ENCODE measurements at places on chromosomes 12 and 14.

- DNase-seq = no peak
Measured at GRCh38 chr14:92252323-92252722, 70.6 kb upstream of the SLC24A4 start.

DNA sequence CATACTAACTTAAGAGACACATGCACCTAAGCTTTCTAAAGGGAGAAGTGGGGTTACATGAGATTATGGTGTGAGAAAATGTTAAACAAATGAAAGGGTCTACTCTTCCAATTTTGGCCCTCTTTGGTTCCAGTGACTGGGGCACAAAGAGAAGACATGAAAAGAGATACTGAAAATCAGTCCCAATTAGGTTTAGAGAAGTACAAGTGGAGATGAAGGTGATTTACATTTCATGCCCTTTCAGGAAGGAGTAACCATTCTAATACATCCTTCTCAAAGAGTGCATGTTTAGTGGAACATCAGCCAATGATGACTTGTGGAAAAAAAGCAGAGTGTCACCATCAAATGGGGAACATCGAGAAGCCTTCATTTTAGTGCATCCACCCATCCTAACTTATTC, 14.4 kb downstream of the MGP start:
- no peak for DNase-seq

DNA sequence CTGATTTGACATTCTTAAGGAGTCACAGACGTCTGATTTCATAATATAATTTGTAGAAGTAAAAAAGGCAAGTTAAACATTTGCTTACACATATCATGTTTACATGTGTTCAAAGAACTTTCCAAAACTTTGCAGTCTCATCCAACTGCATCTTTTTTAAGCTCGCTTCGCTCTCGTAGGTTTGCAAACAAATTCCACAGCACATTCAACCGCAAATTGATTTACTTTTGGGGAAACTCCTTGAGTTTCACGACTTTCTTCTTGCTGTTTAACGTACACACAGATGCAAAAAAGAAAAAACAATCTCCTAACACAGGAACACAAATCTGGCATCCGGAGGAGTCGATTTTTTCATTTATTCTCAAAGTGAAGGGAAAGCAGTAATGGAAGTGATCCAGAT, 1149.5 kb downstream of the VRK1 start:
- DNase-seq = no peak

GRCh38 chr12:9725213-9725870, 7.6 kb downstream of the CLECL1 start:
- no peak for DNase-seq

DNA sequence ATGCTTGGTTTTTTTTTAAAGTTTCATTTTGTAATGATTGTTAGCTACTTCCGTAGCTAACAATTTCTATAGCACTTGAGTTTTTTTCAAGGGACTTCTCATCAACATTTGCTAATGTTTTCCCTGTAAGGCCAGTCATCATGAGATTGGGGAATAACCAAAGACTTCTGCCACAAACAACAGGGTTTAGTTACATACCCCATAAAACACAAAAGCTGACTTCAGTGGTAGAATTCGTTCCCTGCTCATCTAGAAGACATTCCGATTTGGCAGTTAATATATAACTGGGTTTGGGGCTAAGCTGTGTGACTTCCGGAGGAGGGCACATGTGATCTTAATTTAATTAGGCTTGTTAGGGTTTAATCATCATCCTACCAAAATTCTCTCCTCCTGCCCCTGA, 22.9 kb downstream of the EGLN3 start:
- no peak for DNase-seq

DNA sequence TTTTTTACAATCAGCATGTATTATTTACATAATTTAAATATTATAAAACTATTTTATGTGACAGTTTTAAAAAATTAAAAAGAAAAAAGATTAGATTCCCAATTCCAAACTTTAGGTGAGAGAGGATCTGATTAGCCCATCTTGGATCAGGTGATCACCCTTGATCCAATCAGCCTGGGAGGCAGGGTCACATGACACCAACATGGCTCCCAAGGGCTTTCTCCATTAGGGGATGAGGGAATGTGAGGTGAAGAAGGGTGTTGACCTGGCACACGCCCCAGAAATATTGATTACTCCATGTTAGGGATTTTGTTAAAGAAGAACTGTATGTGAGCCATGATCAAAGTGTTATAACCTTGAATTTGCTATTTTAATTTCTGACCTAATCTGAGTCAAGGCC, 225.4 kb downstream of the RBM19 start:
- DNase-seq = no peak

GRCh38 chr14:92004062-92004461, 35.8 kb downstream of the TRIP11 start:
- DNase-seq = no peak

GRCh38 chr14:54209511-54210250, 187.1 kb upstream of the CDKN3 start:
- DNase-seq = no peak

DNA sequence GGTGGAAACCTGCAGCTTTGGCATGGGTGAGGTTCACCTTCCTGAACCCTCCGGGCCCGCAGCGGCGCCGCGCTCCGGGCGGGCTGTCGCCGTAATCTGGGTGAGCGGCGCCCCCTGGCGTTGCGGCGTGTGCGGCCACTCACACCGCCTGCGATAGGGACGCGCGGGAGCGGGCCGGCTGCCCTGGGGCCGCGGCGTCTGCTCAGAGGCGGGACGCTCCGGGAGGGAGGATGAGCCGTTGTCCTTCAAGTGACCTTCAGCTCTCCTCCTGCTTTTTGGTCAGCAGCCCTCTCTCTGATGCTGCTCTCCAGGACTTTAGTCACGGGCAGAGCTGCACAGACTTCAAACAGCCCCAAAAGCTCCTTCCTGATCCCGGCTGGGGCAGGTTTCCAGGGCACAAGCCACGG, 211.7 kb upstream of the FKBP4 start:
- no peak for DNase-seq

DNA sequence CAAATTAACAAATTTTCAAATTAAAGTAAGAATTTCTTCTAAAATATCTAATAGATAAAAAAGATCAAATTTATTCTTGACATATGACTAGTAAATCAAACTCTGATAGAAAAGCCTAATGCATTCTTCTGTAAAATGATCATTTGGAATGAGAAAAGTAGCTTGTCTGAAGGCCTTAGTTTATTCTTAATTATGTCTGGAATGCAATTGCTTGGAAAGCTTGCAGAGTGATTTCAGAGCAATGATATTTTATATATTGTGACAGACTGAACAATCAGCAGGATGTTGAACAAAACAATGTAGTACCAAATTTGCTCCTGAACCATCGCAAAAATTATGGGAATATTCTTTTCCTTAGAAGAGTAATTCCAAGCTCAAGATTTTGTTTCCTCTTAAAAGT, 789.6 kb upstream of the NOVA1 start:
- DNase-seq = no peak

GRCh38 chr14:63241096-63241495, 36.9 kb downstream of the RHOJ start:
- DNase-seq = no peak

- DNase-seq = no peak
Measured at GRCh38 chr12:80679346-80680131, 27.9 kb upstream of the MYF6 start.

GRCh38 chr12:54207539-54208294, 18.9 kb upstream of the SMUG1 start:
- peak; percentile 72 for DNase-seq

GRCh38 chr12:13790317-13790716, 191.1 kb downstream of the GRIN2B start:
- DNase-seq = no peak

DNA sequence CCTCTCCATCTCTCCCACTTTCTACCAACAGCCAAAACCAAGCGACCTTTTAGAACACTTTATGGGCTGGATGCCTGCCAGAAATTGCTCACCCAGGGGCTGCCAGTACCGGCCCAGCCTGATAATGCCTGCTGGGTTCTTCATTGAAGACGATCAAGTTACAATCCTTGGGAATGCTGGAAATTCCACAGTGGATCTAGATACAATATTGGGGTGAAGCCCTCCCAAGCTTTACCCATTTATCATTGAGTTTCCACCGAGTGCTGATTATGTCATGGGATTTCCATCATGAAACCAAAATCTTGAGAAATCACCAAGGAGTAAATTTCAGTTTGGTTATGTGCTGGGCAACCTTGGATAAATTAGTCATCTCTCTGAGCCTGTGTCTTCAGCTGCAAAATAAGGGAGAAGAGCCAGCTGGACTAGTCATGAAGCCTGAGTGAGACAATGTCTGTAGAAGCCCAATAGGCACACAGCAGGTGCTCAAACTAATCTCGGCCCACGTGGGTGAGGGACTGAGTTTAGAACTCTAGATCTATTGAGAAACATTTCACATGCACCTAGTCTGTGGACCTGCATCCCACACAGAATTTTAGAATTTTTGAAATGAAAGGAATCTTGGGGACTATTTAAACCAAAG, 75.5 kb upstream of the CLMN start:
- DNase-seq = no peak

- DNase-seq = no peak
Measured at GRCh38 chr14:103280278-103280928, 53.6 kb upstream of the EIF5 start.

GRCh38 chr14:92783813-92784431, 10.2 kb upstream of the GOLGA5 start:
- no peak for DNase-seq

DNA sequence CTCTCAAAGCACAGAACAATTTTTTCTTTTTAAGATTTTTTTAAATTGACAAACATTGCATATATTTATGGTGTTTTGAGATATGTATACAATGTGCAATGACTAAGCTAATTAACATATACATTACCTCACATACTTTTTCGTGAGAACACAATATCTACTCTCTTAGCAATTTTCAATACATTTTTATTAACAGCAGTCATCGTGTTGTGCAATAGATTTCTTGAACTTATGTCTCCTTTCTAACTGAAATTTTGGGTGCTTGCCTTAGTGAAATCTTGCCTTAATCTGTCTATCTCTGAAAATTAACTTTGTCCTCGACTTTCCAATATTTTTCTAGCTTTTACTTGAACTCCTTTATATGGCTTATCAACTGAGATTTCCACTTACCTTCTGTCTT, 6.8 kb downstream of the OR10A7 start:
- DNase-seq = no peak

DNA sequence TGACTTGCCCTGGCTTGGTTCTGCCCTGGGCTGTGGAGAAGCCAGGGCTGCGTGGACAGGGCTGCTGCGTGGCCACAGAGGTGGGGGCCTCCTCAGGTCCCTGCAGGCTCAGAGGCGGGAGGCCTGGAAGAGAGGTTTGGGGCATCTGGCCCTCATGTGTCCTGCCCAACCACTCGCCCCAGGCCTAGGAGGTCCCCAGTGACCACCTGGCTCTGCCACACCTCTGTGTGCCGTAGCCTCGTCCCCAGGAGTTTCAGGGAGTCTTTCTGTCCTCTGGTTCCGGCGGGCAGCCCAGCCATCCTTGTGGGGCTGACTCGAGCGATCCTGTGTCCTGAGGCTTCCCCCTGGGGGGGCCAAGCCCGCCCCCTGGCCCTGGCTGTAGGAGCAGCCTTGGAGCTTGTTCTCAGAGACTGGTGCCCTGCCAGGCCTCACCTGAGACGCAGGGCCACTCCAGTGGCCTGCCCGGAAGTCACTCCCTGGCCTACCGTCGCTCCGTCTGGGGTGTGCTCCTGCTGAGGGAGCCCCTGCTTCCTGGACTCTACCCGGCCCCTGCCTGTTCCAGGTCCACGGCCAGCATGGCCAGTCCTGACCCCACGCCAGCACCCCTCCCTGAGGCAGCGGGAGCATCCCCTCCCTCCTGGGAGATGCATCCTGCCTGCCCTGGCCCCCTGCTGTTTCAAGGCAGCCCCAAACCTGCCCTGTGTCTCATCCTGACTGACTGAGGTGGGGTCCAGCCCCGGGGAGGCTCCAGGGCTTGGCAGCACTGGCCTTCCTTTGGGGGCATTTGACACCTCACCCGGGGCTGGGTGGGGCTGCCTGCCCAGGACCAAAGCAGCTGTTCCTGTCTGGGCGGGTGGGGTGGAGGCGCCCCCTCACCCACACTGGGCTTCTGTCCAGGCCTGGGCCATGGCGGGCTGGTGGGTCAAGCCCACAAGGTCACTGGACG, 13.9 kb downstream of the ASPG start:
- no peak for DNase-seq

DNA sequence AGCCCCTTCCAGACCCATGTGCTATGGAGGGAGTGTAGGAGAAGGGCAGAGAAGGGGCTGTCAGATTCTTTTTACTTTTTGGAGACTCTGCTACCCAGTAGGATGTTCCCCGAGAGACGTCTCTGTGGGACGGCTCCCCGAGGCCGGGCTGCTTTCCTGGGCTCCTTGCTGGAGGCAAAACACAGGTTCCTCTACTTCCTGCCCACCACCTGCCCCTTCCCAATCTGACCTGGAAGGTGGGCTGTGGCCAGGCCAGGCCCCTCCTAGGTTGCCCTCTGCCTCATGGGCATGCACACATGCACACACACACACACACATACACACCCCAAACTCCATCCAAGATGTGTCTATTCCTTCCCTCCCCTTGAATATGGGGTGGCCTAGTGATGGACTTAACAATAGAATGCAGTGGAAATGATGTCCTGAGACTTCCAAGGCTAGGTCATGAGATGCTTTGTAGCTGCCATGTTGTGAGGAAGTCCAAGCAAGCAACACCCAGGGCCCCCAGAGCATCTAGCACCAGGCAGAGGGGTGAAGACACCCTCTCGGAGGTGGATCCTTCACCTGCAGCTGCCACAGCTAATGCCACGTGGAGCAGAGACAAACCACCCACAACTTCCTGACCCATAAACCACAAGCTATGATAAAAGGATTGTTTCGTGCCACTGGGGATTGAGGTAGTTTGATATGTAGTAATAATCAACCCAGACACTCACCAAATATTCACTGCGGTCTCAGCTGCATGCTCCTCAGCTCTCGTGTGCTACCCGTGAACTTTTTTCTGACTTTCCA, 1.6 kb upstream of the ASB2 start:
- peak; percentile 24 for DNase-seq

GRCh38 chr12:95577820-95578219, 26.5 kb upstream of the USP44 start:
- DNase-seq = no peak

GRCh38 chr12:126144603-126145002, 1079.4 kb downstream of the AACS start:
- DNase-seq = no peak

- DNase-seq = no peak
Measured at GRCh38 chr14:66111891-66112290, 374.3 kb upstream of the CCDC196 start.

- DNase-seq = no peak
Measured at GRCh38 chr14:55430024-55430690, 10.3 kb downstream of the TBPL2 start.

DNA sequence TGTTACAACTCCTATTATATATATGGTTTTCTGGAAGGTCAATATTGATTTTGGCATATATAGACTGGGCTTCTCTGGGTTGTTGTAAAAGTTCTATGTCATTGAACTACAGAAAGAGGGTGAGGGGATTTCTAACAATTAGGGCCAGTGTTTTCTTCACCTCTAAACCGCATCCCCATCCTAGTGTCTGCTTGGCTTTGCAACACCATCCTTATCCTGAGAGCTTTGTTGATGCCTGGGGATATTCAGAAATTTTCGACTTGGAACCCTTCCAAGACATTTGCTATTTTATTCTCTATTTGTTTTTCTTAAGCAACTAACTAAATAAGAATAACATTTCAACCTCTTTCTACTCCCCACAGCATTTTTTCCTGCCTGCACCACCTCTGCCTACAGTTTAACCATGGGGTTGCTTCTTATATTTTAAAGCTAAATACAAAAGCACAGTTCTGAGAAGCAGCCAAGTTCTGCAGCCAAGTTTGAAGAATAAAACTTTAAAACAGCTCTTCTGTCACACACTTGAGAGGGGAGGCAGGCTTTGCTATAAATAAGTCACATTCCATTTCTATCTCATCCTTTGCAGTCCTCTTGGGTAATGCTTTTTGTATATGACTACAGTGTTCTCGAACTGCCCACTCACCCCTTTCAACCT, 53.4 kb downstream of the RGS6 start:
- no peak for DNase-seq

- DNase-seq = no peak
Measured at GRCh38 chr14:91872011-91872501, 4.7 kb upstream of the TC2N start.
